ENCODE measurements at places on chromosomes 5 and 9.

- no peak for DNase-seq
Measured at GRCh38 chr5:171264843-171265242, 44.2 kb upstream of the TLX3 start.

DNA sequence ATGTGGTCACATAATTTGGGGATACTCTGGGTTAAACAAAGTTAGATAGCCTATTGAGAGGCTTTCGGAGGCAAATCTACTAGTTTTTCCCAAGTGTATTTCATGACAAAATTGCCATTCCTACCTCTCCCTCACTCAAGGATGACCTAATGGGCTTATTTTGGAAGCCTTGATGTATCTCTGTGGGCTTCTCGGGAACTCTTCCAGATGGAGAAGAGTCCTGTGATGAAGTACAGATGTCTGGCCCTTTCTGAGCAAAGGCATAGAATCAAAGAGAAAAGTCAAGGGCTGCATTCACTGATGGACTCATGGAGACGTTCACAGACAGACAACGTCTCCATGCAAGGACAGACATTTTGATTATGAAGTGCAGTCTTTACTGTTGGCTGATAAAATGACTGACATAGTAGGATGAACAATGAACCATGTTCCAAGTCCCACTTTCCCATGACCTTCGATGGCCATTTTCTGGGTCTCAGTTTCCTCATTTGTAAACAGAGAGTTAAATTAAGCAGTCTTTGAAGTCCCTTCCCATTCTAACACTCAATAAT, 347.2 kb upstream of the CD180 start:
- DNase-seq: no peak

GRCh38 chr9:68749135-68749534, 44.1 kb downstream of the PIP5K1B start:
- DNase-seq: no peak

DNA sequence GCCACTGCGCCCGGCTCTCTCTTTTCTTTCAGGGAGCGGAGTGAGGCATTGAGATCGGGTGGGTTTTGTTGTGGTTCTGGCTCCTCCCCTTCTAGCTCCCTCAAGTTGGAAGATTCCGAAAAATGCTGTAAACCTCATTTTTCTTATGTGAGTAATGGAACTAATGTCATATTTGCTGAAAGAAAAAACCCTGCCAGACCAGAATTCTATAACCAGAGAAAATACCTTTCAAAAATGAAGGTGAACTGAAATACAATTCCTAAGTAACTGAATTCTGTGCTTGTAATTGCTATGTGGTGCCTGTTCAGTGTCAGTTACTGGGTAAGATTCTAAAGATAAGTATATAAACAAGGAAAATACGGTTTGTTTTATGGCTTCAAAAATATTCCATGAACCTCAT, 30.9 kb upstream of the CDK20 start:
- DNase-seq: no peak

DNA sequence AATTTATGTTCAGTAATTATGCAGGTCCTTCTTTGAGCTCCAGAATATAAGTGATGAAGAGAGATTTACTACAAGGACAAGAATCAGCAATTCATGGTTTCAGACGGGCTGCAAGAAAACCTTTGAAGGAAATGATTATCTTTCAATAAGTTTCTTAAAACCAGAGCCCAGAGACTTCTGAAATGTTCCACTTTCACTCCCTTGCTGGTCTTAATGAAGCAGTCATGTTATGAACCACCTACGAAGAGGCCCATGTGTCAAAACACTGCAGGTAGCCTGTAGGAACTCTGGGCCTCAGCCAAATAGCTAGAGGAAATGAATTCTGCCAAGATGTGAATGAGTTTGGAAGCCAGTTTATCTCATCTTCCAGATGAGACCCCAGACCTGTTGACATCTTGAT, 505.9 kb upstream of the MEF2C start:
- no peak for DNase-seq

- no peak for DNase-seq
Measured at GRCh38 chr5:179613460-179614071, 9.9 kb downstream of the HNRNPH1 start.

DNA sequence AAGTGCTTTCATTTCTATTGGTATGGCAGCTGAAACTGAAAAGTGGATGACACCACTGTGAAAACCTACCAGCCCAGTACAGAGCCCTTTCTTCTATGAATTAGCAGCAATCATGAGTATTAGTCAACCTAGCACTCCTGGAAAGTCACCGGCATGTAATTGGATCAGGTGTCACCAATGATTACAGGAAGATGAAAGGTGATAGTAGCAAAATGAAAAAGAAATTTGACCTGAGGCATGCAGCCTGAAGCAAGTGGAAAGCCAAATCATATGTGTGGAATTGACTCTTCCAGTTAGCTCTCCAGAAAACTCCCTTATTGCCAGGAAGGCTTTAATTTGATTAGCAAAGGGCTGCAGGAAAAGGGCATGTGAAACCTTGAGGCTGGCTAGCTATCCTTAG, 81.2 kb upstream of the NAA35 start:
- DNase-seq: no peak

- DNase-seq: peak; percentile 15
Measured at GRCh38 chr9:134606951-134607731, 34.5 kb upstream of the COL5A1 start.

DNA sequence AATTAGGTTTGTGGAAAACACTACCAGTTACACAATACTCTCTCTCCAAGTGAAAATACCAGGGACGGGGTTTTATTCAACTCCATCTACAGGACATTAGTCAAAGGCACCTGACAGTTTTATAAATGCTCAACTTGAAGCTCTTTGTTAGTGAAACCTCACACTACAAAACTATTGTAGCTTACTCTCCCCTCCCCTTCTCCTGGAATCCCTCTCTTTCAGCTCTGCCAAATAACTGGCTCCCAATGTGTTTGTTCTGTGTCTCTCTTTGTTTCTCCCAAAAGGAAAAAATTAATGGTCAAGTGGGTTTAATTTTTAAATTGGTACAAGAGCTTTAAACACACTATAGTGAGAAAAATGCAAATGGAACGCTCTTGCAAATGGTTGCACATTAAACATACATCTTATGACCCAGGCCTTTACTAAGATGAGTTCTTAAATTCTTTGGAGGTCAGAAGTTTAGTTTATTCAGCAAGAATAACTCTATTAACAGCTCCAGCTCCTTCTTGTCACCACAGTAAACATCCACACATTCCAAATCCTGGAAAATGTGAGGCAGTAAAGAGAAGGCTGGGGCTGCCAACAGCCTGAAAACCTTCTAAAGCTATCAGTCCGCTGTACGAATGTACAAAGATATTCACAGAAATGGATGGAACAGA, 48.4 kb downstream of the ZNF608 start:
- no peak for DNase-seq

- DNase-seq: no peak
Measured at GRCh38 chr5:6872441-6873160, 159.4 kb downstream of the TENT4A start.
